Heart right ventricle (tissue), 16 donors: ENCODE measurements at places on chromosomes 3 and 15. TPM values are rescaled to one million over a fixed set of nuclear protein-coding genes. Genes with fewer than 3 reads are reported as not detected.

GRCh38 chr3:116749388-116749787 is 39.8 kb downstream of the TUSC7 start:
- DNase-seq = no peak

DNA sequence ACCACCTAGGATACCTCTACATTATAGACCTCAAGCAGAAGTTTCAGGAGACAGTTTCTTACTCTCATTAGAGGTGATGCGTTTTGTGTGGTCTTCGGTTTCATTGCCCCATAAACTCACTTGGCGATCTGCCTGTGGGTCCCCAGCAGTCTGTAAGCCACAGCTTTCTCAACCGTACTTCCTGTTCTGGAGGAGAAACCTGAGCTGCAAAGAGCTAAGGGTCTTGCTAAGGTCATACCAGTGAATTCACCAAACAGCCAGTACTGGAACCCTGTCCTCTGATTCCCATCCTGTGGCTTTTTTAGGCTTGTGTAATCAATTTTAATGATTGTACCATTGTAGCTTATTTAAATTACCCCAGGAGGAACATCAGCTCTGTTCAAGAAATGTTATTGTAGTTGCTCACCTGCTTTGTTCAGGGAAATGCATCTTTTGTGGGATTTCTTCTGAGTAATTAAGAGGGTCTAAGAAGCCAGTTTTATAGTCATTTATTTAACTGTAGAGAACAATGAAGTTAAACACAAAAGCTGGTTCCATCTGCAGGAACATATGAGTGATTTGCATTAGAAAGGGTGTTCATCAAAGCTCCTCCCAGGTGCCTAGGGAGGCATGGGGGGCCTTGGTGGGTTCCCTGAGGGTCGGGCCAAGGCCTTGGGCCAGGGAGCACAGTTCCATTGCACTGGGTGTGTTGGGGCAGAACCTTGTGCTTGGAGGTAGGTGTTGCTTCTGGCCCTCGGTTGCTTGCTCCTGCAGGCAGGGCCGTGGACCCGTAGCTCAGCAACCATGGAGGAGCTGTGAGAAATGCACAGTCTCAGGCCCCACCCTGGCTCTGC is 69.6 kb downstream of the APBA2 start:
- no peak for DNase-seq

GRCh38 chr3:173135059-173135458 is 6.0 kb downstream of the SPATA16 start:
- no peak for DNase-seq

DNA sequence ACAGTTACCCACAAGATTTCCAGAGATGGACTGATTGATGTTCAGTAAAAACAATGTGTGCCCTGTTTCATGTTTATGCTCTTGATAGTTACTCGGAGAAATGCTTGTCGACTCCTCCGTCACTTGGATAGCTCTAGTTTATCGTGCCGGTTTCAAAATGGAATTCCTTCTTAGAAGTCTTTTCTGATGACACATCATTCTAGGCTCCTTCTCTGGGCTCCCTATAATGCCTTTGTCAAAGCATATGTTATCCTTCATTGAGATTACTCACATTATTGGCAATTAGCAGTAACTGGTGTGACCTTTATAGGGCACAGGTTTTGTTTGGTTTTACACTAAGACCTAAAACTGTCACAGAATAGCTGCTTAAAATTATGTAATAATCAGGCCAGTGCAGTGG is 201.8 kb downstream of the CNTN6 start:
- no peak for DNase-seq

- DNase-seq = no peak
Measured at GRCh38 chr15:58491499-58492202, 59.9 kb downstream of the LIPC start.

- DNase-seq = no peak
Measured at GRCh38 chr3:173939331-173939730, 541.8 kb downstream of the NLGN1 start.

DNA sequence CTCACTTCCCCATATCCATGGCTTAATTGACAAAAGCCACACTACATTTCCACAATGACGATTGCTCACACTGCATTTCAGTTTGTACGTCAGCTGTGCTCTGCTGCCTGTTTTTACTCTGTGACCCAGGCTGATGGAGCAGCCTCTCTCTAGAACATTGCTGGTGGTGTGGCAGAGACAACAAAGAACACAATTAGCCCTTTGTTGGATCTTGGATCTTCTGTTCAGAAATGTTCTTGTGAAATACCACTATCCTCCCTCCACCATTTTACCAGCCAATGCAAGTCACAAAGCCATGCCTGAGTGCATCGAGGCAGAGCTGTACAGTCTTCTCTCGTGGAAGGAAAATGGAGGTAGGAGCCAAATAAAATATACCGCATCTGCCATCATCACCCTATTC is 56.9 kb upstream of the TBC1D5 start:
- DNase-seq = no peak

- no peak for DNase-seq
Measured at GRCh38 chr3:4818986-4819693, 160.1 kb upstream of the BHLHE40 start.

DNA sequence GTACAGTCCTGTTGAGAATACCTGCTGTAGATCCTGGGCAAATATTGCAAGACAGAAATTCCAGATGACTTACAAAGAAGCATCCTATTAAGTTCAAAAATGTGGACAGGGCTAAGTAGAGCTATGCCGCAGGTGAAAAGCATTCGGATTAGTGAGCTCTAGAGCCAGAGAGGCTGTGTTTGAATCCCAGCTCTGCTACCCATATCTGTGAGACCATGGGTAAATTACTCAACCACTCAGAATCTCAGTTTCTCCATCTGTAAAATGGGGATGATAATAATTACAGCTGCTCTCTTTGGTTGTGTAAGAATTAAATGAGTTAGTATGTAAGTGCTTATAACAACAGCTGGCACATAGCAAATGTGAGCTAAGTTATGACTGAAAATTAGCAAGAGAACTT is 3.9 kb downstream of the ADAMTS7 start:
- DNase-seq = no peak

- peak; percentile 54 for DNase-seq
Measured at GRCh38 chr3:124057420-124057819, 65.5 kb upstream of the ROPN1 start.

DNA sequence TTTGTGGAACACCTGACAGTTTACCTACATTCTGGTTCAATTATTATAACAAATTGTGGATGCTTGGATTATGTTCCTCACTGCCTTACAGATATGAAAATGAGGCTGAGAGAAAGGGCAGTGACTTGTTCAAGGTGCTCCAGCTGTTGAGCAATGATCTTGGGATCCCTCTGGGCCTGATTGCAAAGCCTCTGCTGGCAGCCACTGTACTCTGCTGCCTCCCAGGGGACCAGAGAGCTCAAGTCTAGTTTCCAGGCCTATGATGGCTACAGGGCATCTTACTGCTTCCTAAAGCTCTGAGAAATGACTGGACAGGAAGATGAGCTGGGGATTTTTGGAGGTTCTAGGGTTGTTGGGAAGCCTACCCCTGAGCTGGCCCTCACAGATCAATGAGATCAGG is 2.3 kb upstream of the SHC4 start:
- no peak for DNase-seq

GRCh38 chr3:63909431-63909830 is 2.8 kb downstream of the SCAANT1 start:
- no peak for DNase-seq

- DNase-seq = peak; percentile 40
Measured at GRCh38 chr15:59138243-59138642, 33.3 kb downstream of the CCNB2 start.

GRCh38 chr3:127375151-127375930 is 87.5 kb upstream of the PRR20G start:
- no peak for DNase-seq

- DNase-seq = no peak
Measured at GRCh38 chr3:34634939-34635338, 836.5 kb downstream of the PDCD6IP start.

GRCh38 chr15:78414621-78415250 is 23.3 kb upstream of the IREB2 start:
- no peak for DNase-seq

DNA sequence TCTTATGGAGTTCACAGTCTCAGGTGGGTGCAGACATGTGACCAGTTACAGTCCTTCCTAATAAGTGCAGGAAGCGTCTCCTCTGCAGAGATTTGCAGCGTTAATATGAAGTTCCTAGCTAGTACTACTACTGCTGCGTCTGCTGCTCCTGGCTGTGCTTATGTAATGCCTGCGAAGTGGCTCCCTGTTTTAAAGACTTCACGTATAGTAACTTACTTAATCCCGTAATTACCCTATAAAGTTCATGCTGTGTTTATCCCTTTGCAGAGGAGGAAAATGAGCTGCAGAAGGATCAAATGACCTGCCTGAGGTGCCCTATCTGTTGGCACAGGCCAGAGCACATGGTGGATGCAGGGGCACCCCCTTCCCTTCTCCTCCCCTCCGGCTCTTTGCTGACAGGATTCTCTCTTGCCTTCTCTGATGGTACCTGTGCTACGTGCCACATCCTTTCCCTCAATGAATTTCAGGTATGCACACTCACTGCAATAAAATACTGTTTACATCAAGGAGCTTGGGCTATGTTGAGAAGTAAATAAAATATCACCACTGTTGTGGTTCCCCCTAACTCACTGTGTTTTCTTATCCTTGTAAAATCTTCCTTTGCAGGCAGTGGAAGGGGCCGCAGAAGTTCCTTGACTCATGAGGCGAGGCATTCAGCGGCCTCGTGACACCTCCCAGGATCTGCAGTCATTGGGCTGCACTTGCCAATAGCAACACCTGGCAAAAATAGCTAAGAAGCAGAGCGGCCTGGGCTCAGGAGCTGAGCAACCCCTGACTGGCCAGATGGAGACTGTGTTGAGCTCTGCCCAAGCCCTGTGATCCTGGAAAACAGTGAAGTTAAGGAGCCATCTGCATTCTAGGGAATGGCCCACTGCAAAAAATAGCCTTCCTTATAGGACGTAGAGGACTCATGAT is 188.9 kb upstream of the ATP10A start:
- DNase-seq = no peak

DNA sequence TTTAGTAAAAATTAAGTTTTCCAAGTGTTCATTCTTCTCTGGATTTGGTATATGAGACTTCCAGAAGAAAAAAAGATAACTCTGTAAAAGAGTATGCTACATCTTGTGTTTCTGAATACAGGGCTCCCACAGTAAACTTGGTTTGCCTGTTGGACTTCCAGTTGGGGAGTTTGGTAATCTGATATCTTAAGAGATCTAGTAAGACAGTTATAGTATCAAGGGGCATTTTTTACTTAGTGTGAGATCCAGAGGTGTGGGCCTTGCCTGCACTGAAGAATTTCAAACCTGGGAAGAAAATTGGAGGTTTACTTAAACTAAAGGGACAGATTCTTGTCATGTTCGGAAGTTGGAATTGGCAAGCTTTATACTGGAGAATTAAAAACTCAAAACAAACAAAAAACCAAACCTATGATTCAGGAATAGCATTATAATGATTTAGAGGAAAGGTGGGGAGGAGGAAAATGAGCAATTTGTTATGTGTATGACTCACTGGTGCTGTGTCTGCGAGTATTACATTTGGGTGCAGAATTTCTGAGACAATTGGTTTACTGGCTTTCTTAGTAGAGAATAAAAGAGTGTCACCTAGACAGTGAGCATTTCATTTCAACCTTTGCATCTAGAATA is 58.9 kb upstream of the ULK4 start:
- DNase-seq = no peak

DNA sequence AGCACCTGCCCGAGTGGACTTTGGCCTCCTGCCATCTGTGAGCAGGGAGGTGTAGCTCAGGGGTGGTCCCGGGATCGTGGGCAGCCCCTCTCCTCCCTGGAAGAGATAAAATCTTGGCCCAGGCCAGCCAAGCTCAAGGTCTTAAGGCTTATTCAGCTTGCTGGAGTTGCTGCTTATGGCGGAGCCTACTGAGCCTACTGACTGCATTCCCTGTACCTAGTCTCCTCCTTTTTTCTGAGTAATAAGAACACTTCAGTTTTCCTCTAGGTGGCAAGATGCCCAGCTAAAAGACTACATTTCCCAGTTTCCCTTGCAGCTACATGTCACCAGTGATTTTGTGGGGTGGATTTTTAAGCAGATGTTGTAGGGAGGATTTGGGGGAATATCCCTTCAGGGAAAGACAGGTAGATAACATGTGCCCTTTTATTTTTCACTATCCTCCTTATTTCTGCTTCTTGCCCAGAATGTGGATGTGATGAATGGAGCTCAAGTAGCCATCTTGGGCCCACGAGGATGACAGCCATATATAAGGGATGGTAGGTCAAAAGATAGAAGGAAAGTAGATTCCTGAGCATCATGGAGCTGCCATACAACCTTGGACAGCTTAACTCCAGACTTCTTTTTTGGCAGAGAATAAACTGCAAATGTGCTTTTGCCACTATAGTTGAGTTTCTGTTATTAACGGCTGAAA is 41.4 kb upstream of the INSYN1 start:
- no peak for DNase-seq

DNA sequence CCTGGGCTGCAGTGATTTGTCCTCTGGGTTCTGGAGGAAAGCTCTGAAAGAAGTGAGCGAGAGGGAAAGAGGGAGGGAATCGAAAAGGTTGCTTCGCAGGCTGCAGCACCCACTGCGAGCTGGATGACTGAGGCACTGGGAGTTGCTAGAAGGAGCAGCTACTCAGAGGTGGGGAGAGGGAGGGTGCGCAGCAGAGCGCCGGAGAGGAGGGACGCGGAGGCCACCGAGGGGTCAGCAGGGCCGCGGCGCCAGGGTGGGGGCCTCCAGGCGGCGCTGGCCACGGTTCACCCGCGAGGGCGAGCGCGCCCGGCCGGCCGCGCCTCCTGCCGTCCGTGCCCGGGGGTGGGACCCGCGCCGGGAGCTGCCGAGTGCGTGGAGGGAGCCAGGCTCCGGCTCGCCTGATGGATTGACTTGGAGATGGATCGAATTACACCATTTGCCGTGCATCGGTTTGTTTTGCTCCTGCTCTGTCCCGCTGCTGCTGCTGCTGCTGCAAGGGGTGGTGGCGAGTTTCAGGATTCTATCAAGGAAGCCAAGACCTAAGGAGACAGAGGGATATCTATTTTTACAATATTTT is at the start of gene SEMA6D:
Gene SEMA6D, plus strand, starts transcription at position 470 of the 577 bp plus-strand sequence. CDS start 42,294 bp downstream, outside the sequence.
- peak; percentile 83 for DNase-seq

- no peak for DNase-seq
Measured at GRCh38 chr3:159486580-159486979, 502.1 kb upstream of the IL12A start.

- DNase-seq = no peak
Measured at GRCh38 chr3:197942956-197943556, 6.9 kb upstream of the RPL35A start.

- no peak for DNase-seq
Measured at GRCh38 chr15:97684249-97684648, 276.3 kb upstream of the ARRDC4 start.

- no peak for DNase-seq
Measured at GRCh38 chr3:126346466-126346865, 10.7 kb downstream of the KLF15 start.

The ALS2CL gene
- 20.8 TPM for total RNA-seq

The ERC2 gene
- 1.7 TPM for total RNA-seq

The PLCB2 gene
- 3.0 TPM for total RNA-seq

The DLEC1 gene
- not detected for total RNA-seq

The DET1 gene
- total RNA-seq = 7.3 TPM

The NEK11 gene
- 1.7 TPM for total RNA-seq

The OR5K2 gene
- total RNA-seq = not detected

The ACTC1 gene
- total RNA-seq = 12,568 TPM
